ENCODE measurements at places on chromosomes 4 and X.

GRCh38 chrX:68284281-68284904 lies 148.9 kb downstream of the OPHN1 start:
- DNase-seq, result no peak

GRCh38 chr4:36325499-36325898 lies 44.1 kb downstream of the DTHD1 start:
- DNase-seq, result no peak

DNA sequence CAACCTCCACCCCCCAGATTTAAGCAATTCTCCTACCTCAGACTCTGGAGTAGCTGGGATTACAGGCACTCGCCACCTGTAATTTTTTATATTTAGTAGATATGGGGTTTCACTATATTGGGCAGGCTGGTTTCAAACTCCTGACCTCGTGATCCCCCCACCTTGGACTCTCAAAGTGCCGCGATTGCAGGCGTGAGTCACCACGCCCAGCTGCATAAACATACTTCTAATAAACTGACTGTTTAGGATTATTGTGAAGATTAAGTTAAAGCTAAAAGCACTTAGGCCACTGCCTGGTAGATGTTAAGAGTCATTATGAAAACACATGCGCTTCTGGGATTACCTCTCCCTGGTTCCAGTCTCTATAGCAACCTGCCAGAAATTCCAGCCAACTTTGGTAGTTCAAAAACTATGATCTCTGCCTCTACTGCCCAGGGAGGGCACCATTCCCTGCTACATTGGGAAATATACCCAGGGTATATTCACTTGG lies 30.2 kb upstream of the GRIA3 start:
- DNase-seq, result no peak

DNA sequence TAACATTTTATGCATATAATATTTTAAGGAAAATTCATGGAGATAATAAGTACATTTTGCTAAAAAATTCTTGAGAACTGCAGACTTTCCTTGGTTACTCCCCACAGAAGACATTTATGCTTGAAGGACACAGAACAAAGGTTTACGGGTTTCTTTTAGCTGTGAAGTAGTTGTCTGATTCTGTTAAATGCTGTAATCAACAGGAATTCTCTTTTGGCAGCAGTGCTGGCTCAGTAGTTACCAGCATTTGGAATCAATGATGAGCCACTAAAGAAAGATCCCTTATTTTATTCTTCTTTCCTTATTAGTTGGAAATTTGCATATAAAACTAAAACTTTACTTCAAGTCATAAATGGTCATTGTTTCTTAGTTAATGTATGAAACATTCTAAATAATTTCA lies 199.3 kb upstream of the FAT4 start:
- DNase-seq, result no peak

DNA sequence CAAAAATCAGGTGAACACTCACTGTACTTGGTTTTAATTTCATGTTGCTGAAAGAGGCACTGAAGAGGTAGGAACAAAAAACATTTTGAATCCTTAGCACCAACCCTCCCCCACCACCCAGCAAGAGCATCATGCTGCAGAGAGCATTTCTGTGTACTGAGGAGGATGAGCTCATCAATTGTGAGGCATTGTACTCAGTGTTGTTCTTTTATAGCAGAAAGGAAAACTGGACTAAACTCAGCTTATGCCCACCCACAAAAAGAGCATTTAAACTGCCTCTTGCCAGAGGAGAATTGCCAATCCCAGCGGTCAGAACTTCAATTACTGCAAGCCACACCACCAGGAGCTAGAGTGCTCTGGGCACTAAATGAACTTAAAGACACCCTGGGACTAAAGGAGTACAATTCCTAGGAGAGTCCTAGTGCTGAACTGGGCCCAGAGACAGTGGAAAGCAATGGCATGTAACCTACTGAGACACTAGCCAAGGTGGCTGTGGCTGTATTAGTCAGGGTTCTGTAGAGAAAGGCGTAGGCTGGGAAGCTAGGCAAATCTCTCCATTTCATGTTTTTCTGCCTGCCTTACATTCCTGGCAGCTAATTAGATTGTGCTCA lies 280.7 kb upstream of the KLHL4 start:
- DNase-seq, result no peak

- DNase-seq, result no peak
Measured at GRCh38 chrX:132209527-132209926, 9.7 kb downstream of the RAP2C start.

Measured in stimulated activated naive CD8-positive, alpha-beta T cell treated with anti-CD3 and anti-CD28 coated beads, Interleukin-15, amount 100 ng/mL, for 72 hours (primary cell).